ENCODE measurements at places on chromosomes 11 and 22. TPM values are rescaled to one million over a fixed set of nuclear protein-coding genes. Genes with fewer than 3 reads are reported as not detected.

Gene GAS2
- total RNA-seq = 2.6 TPM

GRCh38 chr22:33110562-33111163 lies 52.5 kb upstream of the SYN3 start:
- no peak for DNase-seq
- peaks cover under 1% of the 10 kb centered on the region for H3K27me3 ChIP-seq
- no peak overlapping the region for H3K4me3 ChIP-seq
- no peaks in the 10 kb centered on the region for H3K36me3 ChIP-seq

Gene APOL5
- total RNA-seq = not detected

Gene OR6T1
- not detected for total RNA-seq

GRCh38 chr22:25077964-25078363 lies 121.7 kb upstream of the CRYBB3 start:
- no peak for DNase-seq
- no peaks in the 10 kb centered on the region for H3K36me3 ChIP-seq
- H3K4me3 ChIP-seq = no peak overlapping the region
- no peaks in the 10 kb centered on the region for H3K27me3 ChIP-seq
- peaks cover 7% of the 10 kb centered on the region for H3K4me1 ChIP-seq
